ENCODE measurements at places on chromosomes 4 and X.

DNA sequence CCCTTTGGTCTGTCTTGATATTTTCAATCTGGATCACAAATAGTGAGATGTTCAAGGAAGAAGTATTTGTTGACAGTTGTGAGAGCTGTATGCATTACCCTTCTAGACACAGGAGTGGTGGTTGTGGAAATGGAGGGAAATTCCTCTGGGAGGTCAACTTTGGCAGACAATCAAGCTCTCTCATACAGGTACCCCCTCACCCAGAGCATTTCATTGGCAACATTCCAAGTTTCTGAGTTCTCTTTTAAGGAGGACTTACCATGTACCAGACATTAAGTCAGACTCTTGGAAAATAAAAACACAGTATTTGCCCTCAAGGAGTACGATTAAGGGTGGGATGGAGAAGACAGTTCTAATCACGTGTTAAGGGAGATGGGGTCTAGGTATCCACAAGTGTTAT, 45.3 kb downstream of the KLHL15 start:
- peaks cover 34% of the 10 kb centered on the region for H3K4me1 ChIP-seq
- peak overlapping the region; percentile 55 for H3K27ac ChIP-seq
- no peak for DNase-seq

DNA sequence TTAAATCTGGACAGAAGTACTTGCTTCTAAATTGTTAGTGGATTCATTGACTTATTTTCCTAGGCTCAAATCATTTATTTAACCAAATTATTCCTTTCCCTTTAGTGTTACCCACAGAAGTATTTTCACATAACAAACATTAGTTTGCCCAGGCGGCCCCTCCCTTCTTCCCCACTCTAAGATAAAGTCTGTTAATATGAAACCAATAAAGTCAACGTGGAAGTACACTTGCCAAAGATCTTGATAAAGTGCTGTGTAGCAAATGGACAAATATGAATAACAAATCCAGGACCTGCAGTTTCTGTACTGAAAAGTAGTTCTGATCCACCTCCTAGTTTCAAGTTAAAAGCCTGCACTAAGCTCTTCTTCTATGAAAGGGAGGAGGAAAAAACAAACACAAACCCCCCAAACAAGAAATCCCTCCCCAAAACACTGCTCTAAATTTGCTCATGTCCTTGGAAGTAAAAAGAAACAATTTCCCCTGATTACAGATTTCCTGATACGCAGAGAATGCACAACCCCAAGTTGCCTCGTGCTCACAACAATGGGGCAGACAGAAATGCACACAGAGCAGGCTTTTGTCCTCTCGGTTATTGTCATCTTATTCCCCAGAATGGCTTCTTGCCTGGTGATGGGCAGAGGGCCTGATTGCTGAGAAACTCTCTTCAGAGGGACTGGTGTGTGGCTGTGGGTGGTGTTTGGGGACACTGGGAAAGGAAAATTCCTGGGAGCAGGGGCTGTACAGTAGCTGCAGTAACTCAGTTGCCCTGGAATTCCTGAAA, 23.2 kb downstream of the TMSB4X start:
- peaks cover 39% of the 10 kb centered on the region for H3K4me1 ChIP-seq
- H3K27ac ChIP-seq: peak overlapping the region; percentile 22
- no peaks in the 10 kb centered on the region for H3K36me3 ChIP-seq
- no peak overlapping the region for H3K4me3 ChIP-seq
- H3K27me3 ChIP-seq: no peaks in the 10 kb centered on the region
- DNase-seq: no peak

GRCh38 chr4:81811562-81812293, 340.0 kb upstream of the RASGEF1B start:
- H3K4me3 ChIP-seq: no peak overlapping the region
- H3K36me3 ChIP-seq: no peaks in the 10 kb centered on the region
- DNase-seq: no peak

DNA sequence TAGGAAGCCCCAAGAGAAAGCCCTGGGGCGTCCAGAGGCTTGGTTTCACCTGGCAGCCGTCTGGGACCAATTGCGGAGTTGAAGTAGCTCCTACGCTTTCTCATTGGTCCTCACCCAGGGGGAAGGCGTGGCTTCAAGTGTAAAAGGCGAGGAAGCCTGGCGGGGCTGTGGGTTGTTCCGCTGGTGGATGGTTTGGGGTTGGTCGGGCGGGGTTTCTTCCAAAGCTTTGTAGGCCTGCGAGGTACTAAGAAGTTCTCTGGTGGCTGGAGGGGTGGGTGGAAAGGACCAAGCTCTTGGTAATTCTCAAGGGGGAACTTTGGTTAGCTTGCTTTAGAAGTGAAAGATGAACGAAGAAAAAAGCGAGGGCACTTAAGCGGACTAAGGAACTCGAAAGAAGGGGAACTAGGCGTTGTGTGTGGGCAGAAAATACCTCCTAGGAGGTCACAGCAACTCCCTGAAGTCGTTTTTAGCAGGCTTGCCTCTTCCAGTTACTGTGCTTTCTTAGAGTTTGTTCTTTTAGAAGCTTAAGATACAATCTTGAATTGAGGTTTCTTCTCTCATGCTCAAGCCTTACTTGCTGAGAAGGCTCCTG, 36.6 kb downstream of the CCNG2 start:
- H3K4me3 ChIP-seq: no peak overlapping the region
- no peaks in the 10 kb centered on the region for H3K27me3 ChIP-seq
- no peaks in the 10 kb centered on the region for H3K36me3 ChIP-seq
- H3K27ac ChIP-seq: no peak overlapping the region

GRCh38 chrX:38796946-38797345, 4.3 kb upstream of the MID1IP1 start:
- no peak for DNase-seq
- H3K36me3 ChIP-seq: no peaks in the 10 kb centered on the region
- H3K27ac ChIP-seq: no peak overlapping the region
- H3K27me3 ChIP-seq: no peaks in the 10 kb centered on the region

GRCh38 chrX:134144231-134144630, 92.8 kb upstream of the CCDC160 start:
- no peak for DNase-seq
- no peaks in the 10 kb centered on the region for H3K36me3 ChIP-seq
- H3K4me3 ChIP-seq: no peak overlapping the region
- H3K27me3 ChIP-seq: peaks cover 2% of the 10 kb centered on the region

DNA sequence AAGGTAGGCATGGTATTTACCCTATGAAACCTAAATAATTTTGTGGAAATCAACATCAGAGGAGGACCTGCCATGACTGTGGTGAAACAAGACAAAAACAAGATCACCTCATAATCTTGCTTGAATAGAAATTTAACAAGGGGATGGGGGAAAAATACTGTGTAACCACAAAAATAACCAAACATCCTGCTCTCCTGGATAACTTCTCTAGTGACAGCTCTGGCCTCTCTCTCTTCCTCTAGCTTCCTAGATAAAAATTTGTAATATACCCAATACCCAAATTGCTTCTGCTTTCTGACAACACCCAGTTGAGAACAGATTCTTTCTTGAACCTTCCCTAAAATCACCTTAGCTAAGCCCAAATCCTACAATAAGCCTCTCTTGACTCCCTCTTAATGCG, 11.9 kb upstream of the TIGD2 start:
- H3K27ac ChIP-seq: no peak overlapping the region
- H3K4me1 ChIP-seq: no peaks in the 10 kb centered on the region
- peaks cover 9% of the 10 kb centered on the region for H3K27me3 ChIP-seq
- H3K36me3 ChIP-seq: no peaks in the 10 kb centered on the region
- no peak overlapping the region for H3K4me3 ChIP-seq

- H3K27me3 ChIP-seq: no peaks in the 10 kb centered on the region
- H3K36me3 ChIP-seq: no peaks in the 10 kb centered on the region
- no peaks in the 10 kb centered on the region for H3K4me1 ChIP-seq
- DNase-seq: no peak
Measured at GRCh38 chr4:126762663-126763247, 870.0 kb upstream of the INTU start.

DNA sequence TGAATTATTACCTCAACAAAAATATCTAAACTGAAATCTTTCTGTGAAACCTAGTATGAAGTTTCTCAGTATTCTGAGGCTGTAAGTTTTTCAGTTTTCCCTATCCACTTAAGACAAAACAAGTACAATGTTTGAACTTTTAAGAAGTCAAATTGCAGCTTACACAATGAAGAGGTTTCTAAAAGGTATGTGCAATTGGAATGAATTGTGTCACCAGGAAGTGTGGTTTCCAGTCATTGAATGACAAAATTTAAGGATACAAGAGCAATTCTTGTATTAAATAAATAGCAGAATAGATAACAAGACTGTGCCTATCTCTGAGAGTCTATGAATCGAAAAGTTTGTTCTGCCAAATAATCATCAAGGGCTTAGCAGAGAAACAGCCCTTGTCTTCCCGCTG, 207.3 kb downstream of the ANKRD50 start:
- H3K4me3 ChIP-seq: no peak overlapping the region
- no peak overlapping the region for H3K27ac ChIP-seq
- DNase-seq: no peak
- no peaks in the 10 kb centered on the region for H3K36me3 ChIP-seq
- no peaks in the 10 kb centered on the region for H3K27me3 ChIP-seq

GRCh38 chr4:76315267-76315918, 8.9 kb downstream of the STBD1 start:
- peaks cover 7% of the 10 kb centered on the region for H3K36me3 ChIP-seq
- DNase-seq: no peak
- H3K4me1 ChIP-seq: no peaks in the 10 kb centered on the region
- H3K27ac ChIP-seq: no peak overlapping the region
- no peaks in the 10 kb centered on the region for H3K27me3 ChIP-seq
- no peak overlapping the region for H3K4me3 ChIP-seq

DNA sequence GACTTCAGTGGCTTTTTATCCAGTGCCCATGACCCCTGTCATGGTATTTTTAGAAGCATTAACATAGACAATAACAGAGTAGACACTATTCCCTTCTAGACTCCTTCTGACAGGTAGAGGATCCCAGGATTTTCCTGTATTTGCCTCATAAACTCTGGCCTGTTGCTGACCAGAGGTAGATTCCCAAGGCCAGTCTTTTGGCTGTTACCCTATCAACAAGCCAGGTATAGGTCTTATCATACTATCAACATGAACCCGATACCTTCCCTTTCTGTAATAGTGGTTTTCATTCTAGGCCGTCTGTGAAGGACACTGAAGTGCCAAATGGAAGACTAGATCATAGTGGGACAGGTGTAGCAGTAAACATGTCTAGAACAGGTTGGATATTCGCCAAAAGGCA, 76.2 kb upstream of the CHRDL1 start:
- H3K4me3 ChIP-seq: no peak overlapping the region
- no peaks in the 10 kb centered on the region for H3K27me3 ChIP-seq
- H3K36me3 ChIP-seq: no peaks in the 10 kb centered on the region
- DNase-seq: no peak
- no peak overlapping the region for H3K27ac ChIP-seq

- H3K27me3 ChIP-seq: no peaks in the 10 kb centered on the region
- no peak for DNase-seq
- H3K4me3 ChIP-seq: no peak overlapping the region
- H3K4me1 ChIP-seq: peaks cover 47% of the 10 kb centered on the region
Measured at GRCh38 chr4:8532245-8532781, 47.9 kb upstream of the GPR78 start.

GRCh38 chr4:158018221-158018830, 154.5 kb downstream of the GASK1B start:
- no peak overlapping the region for H3K4me3 ChIP-seq
- H3K36me3 ChIP-seq: peaks cover 1% of the 10 kb centered on the region
- H3K27me3 ChIP-seq: no peaks in the 10 kb centered on the region
- H3K4me1 ChIP-seq: peaks cover 39% of the 10 kb centered on the region
- no peak for DNase-seq

DNA sequence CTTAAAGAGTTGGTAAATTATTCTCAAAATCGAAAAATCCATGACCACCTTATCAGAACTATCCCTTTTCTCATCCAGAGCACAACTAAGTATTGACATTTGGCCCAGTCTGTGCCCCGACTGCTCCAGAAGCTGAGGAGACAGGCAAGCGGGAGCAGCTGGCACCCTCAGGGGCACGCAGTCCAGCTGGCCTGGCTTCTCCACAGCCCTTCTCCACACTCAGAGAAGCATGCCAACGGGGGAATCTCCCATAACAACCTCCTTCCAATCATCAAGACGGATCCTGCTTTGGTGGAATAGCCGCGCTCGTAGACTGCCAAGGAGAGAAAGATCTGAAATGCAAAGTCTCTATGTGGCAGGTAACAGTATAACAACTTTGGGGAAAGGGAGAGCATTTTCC, 85.4 kb downstream of the AFAP1 start:
- no peak for DNase-seq
- no peak overlapping the region for H3K4me3 ChIP-seq
- no peaks in the 10 kb centered on the region for H3K27me3 ChIP-seq
- H3K4me1 ChIP-seq: peaks cover 23% of the 10 kb centered on the region

DNA sequence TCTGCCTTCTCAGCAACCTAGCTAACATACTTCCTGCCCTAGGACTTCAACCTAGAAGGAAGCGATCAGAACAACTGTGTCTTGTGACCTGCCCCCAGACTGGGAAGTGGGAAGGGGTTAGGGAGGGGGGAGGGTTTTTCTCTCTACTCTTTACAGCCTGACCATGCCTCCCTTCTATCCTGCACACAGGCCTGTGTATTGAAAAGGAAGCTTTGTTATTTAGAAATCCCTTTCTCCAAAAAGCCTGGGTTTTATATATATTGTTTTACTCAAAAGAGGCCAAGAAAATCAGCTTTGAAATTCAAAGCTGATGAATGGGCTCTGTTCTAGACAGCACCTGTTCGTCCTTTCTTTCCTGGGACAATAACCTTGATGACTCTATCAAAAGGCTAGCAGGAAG, 35.2 kb upstream of the SMS start:
- H3K27ac ChIP-seq: peak overlapping the region; percentile 66
- H3K4me1 ChIP-seq: peaks cover 30% of the 10 kb centered on the region
- no peaks in the 10 kb centered on the region for H3K36me3 ChIP-seq
- H3K27me3 ChIP-seq: no peaks in the 10 kb centered on the region
- DNase-seq: no peak

- peak; percentile 37 for DNase-seq
- no peak overlapping the region for H3K27ac ChIP-seq
- no peaks in the 10 kb centered on the region for H3K4me1 ChIP-seq
- peaks cover 7% of the 10 kb centered on the region for H3K27me3 ChIP-seq
- H3K4me3 ChIP-seq: no peak overlapping the region
Measured at GRCh38 chr4:46404981-46405380, 15.1 kb upstream of the GABRA2 start.

DNA sequence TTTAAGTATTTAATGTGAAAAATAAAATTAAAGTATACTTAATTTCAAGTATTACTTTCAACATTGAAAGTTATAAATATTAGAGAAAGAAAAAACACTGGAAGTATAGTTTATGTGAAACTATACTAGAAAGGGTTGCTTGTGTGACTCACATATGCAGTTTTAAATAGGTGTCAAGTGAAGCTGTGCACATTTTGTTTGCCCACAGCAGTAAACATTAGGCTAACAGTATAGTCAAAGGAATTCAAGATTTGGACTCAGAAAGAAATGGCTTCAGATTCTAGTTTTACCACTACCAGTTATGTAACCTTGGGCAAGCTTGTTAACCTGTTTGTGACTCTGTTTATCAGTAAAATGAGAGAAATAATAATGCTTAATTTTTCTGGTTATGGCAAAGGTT, 148.2 kb downstream of the FAM47B start:
- H3K4me1 ChIP-seq: no peaks in the 10 kb centered on the region
- H3K27ac ChIP-seq: no peak overlapping the region
- H3K4me3 ChIP-seq: no peak overlapping the region
- H3K36me3 ChIP-seq: no peaks in the 10 kb centered on the region
- no peak for DNase-seq
- no peaks in the 10 kb centered on the region for H3K27me3 ChIP-seq

- no peaks in the 10 kb centered on the region for H3K36me3 ChIP-seq
- H3K4me3 ChIP-seq: no peak overlapping the region
- peaks cover 4% of the 10 kb centered on the region for H3K4me1 ChIP-seq
- H3K27me3 ChIP-seq: no peaks in the 10 kb centered on the region
- DNase-seq: no peak
Measured at GRCh38 chrX:15723887-15724517, 14.1 kb upstream of the CA5B start.
